ENCODE measurements at places on chromosomes 2 and 18.

DNA sequence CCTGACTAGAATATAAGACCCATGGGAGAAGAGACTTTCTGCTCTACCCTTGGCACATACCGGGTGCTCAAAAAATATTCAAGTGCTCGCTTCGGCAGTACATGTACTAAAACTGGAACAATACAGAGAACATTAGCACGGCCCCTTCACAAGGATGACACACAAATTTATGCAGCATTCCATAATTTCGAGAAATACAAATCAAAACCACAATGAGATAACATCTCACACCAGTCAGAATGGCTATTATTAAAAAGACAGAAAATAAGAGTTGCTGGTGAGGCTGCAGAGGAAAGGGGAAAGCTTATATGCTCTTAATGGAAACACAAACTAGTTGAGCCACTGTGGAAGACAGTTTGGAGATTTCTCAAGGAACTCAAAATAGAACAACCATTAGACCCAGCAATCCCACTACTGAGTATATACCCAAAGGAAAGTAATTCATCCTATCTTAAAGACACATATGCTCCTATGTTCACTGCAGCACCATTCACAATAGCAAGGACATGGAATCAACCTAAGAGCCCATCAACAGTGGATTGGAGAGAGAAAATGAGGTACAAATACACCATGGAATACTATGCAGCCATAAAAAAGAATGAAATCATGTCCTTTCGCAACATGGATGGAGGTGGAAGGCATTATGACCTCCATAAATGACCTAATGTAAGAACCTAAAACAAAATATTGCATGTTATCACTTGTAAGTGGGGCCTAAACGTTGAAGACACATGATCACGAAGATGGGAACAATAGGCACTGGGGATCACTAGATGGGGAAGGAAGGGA is 71.6 kb upstream of the CYP1B1 start:
- peak; percentile 57 for DNase-seq

DNA sequence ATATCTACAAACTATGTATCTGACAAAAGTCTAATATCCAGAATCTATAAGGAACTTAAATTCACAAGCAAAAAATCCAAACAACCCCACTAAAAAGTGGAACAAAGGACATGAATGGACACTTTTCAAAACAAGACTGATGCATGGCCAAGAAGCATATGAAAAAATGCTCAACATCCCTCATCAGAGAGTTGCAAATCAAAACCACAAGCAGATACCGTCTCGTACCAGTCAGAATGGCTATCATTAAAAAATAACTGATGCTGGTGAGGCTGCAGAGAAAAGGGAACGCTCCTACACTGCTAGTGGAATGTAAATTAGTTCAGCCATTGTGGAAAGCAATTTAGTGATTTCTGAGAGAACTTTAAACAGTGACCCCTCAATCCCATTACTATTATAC is 56.5 kb downstream of the CCBE1 start:
- DNase-seq: peak; percentile 83

DNA sequence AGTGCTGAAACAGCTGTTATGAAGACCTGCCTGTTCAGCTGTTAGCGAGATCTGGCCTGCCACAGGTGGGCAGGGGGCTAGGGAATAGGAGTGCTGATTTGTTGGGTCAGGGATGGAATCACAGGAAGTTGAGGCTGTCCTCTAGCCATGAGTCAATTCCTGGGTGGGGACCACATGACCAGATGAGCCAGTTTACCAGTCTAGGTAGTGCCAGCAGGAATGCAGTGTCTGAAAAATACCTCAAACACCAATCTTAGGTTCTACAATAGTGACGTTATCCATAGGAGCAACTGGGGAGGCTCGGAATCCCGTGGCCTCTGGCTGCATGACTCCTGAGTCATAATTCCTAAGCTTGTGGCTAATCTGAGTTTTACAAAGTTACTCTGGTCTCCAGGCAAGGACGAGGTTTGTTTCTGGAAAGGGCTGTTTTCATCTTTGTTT is 44.9 kb downstream of the DYSF start:
- DNase-seq: peak; percentile 94

DNA sequence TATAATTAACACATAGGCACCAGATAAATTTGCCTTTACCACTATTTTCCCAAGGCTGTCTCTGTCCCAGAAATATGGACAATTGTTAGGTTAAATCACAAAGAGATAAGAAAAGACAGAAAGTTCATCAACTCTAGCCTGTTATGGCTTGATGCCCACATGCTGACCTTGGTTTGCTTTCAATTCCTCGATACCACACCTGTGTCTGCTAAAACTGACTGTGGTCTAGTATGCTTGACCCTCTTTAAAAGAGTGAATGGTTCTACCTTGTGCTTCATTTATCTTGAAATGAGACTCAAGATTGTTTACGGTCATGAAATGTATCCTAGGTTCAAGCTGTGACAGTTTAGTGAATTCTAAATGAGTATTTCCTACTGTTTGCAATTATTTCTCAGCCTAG is 909.0 kb upstream of the LRRTM1 start:
- no peak for DNase-seq

DNA sequence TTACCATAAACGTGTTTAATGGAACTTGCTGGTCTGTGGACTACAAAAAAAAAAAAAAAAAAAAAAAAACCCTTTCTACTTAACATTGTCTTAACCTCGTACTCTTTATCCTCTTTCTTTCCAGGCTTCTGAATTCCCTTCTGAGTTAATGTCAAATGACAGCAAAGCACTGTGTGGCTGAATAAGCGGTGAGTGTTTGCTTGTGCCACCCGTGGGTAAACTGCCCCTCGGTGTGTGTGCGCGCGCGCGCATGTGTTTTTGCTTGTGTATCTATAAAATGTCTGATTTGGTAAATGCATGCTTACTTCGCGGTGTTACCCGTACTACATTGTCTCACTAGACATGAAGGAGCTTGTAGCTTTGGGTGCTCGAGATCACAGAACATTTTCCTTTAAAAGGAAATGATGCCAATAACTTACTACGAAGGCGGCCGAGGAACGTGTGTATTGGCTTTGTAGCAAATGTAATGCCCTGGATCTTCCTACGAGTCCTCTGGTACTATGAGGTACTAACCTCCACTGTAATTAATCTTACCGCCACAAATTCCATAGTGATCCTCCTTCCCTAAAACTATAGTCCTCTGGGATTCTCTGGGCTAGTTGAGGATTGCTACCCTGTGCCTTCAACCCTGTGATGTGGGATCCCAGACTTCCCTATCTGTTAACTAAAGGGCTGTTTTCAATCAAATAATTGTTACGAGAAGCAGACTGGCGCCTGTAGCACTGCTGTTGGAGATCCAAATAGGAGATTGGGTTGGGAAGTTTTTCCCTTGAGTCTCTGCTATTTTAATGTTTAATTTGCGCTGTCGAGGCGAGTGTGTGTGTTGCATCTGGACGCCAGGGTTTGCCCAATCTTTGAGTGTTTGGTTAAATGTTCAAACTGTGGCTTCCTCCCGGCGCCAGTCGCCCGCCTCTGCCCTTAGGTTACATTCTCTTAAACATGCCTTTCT is 1.1 kb downstream of the ID2 start:
- DNase-seq: peak; percentile 65

- no peak for DNase-seq
Observed at GRCh38 chr2:205054789-205055188, 509.5 kb downstream of the PARD3B start.

DNA sequence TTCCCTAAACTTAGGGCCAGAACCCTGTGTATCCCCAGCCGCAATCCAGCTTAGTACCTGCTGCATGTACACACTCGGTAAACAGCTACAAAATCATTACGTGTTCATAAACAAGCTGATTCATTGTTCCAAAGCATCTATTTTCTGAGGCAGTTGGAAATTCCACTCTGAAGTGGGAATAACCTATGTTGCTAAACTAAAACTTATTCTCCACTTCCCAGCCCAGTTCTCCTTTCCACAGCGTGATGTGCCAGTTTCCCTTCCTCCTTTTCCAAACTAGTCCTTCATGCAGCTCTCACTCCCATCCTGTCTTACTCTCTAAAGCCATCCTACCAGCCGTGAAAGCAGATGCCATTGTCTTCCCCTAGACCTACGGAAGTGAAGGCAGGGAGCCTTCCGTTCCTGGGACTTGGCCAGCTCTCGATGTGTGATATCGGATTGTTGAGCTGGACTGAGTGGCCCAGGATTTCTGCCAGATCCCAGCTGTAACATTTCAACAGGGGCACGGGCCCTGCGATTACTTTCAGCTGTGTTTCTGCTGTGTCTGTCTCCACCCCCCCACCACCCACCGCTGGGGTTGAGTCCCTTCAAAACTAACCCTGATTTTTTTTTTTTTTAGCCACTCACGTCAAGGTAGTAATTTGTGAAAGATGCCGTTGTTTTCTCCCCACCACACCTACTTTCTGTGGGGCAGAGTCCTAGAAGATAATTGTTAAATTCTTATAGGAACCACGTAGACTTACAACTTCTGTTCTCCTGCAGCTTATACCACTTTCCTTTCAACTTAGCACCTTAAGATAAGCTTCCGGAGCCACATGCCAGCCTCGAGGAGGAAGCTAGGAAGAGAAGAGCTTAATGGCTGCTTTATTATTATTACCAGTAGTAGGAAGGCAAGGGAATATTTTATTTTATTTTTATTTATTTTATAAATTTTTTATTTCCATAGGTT is 100.9 kb downstream of the CRIM1 start:
- peak; percentile 88 for DNase-seq
